ENCODE measurements at places on chromosomes 6 and 20.

DNA sequence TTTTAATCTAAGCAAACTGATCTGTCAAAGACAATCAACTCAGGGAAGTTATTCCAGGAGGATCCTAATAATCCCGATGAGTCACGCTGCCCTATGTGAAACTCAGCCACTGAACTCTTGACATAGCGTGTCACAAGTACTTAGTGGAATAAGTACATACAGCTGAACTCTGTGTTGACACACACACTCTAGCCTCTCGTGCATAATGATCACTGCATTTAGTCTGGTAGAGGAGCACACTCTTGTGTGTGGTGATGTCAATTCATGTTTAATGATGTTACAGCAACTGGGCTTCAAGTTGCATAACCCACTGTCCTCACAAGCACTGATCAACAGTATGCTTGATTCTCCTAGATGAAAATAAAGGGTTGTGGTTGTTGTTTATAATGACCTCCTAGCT is 148.3 kb downstream of the HACE1 start:
- DNase-seq, result no peak

DNA sequence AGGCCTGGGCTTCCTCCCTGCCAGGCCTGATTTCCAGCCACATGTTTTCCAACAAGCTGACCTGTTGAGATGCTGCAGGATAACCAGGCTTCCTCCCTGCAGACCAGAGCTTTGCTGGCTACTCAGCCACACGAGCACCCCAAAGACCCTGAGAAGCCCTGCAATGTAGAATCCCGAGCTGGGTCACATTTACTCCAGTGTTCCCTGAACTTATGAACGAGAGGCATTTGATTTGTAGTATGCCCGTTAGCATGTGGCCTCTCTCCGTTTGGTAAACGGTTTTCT is 4.0 kb downstream of the SIRPA start:
- no peak for DNase-seq

DNA sequence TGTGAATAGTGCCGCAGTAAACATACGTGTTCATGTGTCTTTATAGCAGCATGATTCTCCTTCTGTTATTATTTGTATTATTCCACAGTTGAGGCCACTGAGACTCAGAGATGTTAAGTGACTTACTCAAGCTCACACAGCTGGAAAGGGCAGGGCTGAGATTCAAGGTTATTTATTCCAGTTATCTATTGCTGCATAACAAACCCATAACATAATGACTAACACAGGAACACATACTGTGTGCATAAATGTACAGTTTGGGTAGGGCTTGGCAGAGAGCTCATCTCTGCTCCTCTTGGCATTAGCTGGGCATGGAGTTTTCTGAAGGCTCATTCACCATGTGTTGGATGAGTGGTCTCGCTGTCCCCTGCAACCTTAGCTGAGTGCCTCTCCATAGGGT is 68.8 kb downstream of the STK35 start:
- DNase-seq, result no peak

DNA sequence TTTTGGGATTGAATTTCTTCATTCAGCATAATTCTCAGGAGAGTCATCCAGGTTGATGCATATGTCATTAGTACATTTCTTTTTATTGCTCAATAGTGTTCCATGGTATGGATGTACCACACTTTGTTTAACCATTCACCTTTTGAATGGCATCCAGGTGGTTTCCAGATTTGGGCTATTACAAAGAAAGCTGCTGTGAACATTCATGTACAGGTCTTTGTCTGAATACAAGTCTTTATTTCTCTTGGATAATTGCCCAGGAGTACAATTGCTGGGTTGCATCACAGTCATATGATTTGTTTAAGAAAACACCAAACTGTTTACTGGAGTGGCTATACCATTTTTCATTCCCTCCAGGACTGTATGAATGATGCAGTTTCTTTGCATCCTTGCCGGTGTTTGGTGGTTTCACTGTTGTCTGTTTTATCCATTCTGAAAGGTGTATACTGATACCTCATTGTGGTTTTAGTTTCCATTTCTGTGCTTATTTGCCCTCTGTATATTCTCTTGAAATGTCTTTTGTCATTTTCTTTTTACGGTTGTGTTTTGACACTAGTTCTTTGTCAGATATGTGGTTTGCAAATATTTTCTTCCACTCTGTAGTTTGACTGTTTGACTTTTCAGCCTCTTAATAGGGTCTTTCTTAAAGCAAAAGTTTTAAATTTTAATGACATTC is 8.8 kb downstream of the CDKAL1 start:
- DNase-seq, result no peak

DNA sequence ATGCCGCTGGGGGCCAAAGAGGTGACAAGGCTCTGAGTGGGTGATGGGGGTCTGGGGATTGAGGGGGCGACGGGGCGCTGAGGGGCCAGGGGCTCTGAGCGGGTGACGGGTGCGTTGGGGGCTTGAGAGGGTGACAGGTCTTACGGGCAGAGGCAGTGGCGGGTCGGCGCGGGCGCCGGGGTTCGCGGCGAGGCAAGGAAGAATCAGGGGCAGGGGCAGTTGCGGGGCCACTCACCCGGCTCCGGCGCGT is 146 bp downstream of the ZNFX1 start:
- DNase-seq, result no peak

GRCh38 chr6:130749402-130749801 is 77.8 kb upstream of the SMLR1 start:
- no peak for DNase-seq

GRCh38 chr6:7642791-7643190 is 52.8 kb downstream of the SNRNP48 start:
- DNase-seq, result no peak

DNA sequence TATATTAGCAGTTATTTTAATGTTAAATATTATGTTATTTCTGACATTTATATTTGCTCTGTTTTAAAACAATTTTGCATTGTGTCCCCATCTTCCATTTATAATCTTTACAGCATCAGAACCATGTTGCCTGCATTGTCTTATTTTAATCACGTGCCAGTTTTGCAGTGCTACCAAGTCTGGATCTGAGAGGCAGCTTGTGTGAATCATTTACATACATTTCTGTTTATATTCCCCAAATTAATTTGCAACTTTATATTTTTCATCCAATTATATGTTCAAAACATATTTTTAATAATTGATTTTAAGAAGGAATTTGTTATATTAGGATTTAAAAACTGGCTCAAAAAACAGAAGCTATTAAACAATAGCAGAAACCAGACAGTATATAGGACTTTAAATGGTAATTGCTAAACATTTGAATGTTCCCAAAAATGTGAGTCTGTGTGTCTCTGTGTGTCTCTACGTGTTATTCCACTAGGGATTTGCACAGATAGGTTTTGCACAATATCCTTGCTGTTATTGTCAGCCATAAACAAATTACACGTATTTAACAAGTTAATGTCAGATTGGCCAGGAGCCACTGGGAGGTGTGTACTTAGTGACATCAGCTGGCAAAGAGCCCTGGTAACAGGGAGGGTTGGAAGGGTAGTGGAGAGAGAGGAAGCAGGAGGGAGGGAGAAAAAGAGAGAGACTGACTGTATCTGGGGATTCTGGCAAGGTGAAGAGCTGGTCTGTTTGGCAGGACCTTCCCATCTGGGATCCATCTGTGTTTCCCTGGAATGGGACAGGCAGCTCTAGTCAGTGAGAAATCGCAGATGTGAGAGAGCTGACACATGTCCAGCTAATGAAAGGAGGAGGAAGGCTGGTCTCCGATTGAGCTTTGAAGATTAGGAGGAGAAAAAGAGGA is 72.1 kb downstream of the CBFA2T2 start:
- peak; percentile 48 for DNase-seq

DNA sequence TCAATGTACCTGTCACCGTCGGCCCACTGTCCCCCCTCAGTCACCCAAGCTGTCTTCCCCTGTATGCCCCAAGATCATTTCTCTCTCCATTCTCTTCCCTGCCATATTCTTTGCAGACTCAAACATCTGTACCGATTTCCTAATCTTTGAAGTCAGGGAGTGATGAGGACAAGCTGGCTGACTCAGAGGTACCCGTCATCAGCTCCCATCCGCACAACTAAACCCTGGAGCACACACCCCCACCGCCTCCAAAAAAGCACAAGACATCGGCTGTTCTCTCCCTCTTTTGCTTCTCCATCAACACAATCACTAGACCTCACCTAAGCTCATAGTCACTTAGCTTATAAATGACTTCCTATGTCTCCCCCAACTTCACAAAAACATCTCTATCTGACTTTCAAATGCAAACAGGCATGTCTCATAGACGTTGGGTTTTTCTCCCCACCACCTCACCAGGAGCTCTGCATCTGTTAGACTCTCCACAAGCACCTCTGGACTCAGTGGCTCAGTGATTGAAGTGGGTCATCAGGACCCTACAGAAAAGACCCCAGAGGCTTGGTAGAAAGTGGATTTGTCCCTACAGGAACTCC is 11.5 kb upstream of the NFATC2 start:
- DNase-seq, result no peak

GRCh38 chr20:45798935-45799642 is 7.3 kb downstream of the DNTTIP1 start:
- DNase-seq, result no peak

- no peak for DNase-seq
Measured at GRCh38 chr6:11770546-11771466, 7.8 kb downstream of the ADTRP start.

GRCh38 chr6:147441751-147442150 is 66.7 kb upstream of the SAMD5 start:
- no peak for DNase-seq

DNA sequence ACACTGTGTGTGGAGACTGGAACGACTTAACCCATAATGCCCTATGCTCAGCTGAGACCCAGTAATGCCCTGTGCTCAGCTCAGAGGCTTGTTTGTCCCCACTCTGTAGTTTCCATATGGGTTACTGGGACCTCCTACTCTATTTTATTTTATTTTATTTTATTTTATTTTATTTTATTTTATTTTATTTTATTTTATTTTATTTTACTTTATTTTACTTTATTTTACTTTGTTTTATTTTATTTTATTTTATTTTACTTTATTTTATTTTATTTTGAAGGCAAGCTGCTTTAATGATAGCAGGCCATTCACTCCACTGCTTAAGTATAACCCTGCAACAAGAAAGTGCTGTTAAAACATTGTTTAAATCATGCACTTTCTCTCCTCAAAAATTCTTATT is 603.4 kb upstream of the JAG1 start:
- no peak for DNase-seq

DNA sequence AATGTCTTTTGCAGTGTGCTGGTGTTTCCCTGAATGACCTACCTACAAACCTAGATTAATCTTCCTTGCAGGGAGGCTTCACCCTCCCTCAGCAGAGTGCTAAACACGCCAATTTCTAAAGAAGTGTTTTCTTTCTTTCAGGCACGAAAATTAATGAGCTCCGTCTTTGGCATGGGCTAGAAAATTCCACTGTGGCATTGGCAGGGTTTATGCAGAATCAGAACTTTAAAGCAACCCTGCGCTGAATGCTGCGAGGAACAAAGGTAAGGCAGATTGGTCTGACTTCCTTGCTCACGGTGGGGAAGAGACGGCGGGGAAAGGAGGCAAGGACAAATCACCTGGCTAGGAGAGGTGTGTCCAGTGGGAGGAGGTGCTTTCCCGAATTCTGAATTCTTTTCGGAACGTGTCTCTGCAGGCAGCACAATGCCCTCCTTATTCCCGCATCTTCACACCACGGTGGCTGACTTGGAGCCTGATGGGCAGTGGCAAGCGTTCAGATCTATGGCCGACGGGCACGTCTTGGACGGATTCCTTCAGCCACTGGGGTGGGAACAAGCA is 6.2 kb upstream of the BANF2 start:
- no peak for DNase-seq

DNA sequence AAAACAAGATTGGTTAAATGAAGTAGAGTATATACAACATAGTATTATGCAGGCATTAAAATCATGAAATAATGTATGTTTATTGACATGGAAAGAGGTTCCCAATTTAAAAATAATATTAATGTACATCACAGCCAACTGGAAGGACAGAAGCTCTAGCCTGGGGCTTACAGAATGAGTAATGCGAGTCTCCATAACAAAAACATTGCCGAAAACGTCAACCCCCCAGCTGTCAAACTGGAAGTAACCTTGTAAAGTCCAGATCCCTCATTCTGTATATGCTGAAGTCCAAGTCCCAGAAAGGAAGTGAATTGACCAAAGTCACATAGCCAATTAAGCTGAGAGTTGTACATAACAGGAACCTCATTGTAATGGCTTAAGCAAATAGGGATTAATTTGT is 128.7 kb upstream of the ECI2 start:
- no peak for DNase-seq

DNA sequence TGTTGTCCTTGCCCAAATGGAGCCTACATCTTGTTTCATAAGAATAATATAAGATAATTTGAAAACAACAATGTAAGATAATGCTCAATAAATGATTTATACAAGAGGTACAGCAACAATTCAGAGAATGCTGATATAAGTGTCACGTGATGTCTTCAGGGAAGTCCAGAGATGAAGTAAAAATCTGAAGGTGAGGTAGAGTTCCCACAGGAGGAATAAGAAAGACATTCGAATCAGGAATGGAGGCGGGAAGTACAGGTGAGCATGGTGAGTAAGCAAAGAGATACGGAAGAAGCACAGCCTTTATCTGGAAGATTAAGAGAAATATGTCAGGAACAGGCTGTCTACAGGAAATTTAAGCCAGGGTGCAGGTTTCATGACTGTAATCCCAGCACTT is 165.9 kb upstream of the MARCKS start:
- DNase-seq, result no peak

DNA sequence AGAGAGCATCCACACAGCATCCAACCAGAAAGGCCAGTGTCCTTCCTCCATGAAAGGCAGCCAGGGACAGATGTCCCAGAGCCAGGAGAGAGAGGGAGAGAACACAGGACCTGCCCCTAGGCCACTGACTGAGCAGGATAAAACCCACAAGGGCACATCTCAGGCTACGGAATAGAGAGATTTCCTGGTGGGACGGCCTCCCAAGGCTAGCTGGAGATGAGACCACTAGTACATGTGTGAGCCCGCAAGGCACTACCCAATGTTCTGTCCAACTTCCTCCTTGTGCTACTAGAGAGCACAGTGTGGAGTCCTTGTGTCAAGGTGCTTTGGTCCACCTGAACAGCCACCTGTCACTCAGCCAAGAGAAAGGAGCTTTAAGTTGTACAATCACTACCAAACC is 44.2 kb downstream of the PLCG1 start:
- DNase-seq, result no peak

DNA sequence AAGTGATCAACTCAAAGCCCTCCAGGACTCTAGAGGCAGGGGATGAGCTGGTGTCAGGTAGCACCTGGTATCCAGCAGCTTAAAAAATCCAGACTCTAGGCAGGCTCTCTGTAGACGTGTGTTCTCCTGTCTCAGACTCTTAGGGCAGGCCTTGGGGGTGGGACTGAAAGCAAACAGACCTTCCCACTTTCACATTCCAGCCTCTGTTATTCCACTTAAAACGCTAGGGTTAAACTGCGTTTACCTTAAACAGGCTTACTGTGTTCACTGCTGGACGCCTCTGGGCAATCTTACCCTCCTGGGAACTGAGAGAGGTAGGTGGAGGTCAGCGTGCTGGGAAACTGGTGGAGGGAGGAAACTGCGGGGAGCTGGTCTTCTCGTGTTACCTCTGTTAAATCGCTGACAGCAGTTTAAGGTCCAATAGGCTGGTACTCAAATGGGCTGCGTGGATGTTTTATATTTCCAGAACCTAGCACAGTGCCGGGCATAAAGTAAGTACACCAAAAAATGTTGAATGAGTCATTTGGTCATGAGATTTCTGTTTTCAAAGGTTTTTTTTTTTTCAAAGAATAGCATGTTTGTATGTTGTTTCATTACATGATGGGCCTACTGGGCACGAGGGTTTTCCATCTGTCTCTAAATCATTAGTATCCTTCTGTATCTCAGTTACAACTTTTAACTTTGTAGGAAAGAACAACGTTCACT is at the start of gene GCNT2:
TSS of gene GCNT2 (plus strand) at position 248 of the 705 bp plus-strand sequence. CDS start 7,561 bp downstream, outside the sequence.
- DNase-seq, result peak; percentile 80
